ENCODE measurements at places on chromosomes 7 and 10. TPM values are rescaled to one million over a fixed set of nuclear protein-coding genes. Genes with fewer than 3 reads are reported as not detected.

Gene DEPP1
- 77.9 TPM for total RNA-seq

Gene ZMIZ2
- 13.5 TPM for total RNA-seq

Gene ALOX5
- not detected for total RNA-seq

Gene ANAPC16
- total RNA-seq = 53.1 TPM

Gene SLC26A3
- not detected for total RNA-seq

Gene CAMK1D
- total RNA-seq = 2.5 TPM

Gene BAMBI
- 0.15 TPM for total RNA-seq

Gene PSMA2
- total RNA-seq = 37.4 TPM

Gene TWIST1
- total RNA-seq = 118 TPM

Gene MRLN
- not detected for total RNA-seq

Gene DDIT4
- total RNA-seq = 267 TPM

Gene NRCAM
- 0.50 TPM for total RNA-seq

Gene SFR1
- 5.5 TPM for total RNA-seq

Gene GIMAP2
- 0.58 TPM for total RNA-seq

Gene NCF1
- total RNA-seq = not detected

Gene TM9SF3
- 111 TPM for total RNA-seq

Gene MMD2
- total RNA-seq = not detected

Gene CALML5
- not detected for total RNA-seq

Gene SFTPA1
- not detected for total RNA-seq

Gene CPA2
- not detected for total RNA-seq

Gene CHAT
- total RNA-seq = not detected

Gene TRIM73
- 0.44 TPM for total RNA-seq
